ENCODE measurements at places on chromosomes 11 and 22.

GRCh38 chr22:47048123-47049077, 285.9 kb downstream of the TBC1D22A start:
- no peak for DNase-seq

DNA sequence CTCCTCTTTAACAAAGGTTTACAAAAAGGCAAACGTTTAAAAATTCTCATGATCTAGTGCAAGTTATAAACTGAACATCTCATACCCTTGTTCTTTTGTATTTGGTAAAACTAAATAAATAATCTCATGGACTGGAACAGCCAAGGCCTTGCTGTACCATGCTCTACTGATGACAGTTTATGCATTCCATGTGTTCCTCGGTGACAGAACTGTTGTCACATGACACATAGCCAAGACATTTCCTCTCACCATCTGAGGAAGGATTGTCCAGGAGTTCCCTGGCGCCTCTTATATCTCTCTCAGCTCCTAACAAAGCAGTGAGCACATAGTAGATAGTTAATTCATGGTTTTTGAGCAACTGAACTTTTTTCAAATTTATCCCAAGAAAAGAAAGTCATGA, 12.6 kb downstream of the CCDC83 start:
- no peak for DNase-seq

DNA sequence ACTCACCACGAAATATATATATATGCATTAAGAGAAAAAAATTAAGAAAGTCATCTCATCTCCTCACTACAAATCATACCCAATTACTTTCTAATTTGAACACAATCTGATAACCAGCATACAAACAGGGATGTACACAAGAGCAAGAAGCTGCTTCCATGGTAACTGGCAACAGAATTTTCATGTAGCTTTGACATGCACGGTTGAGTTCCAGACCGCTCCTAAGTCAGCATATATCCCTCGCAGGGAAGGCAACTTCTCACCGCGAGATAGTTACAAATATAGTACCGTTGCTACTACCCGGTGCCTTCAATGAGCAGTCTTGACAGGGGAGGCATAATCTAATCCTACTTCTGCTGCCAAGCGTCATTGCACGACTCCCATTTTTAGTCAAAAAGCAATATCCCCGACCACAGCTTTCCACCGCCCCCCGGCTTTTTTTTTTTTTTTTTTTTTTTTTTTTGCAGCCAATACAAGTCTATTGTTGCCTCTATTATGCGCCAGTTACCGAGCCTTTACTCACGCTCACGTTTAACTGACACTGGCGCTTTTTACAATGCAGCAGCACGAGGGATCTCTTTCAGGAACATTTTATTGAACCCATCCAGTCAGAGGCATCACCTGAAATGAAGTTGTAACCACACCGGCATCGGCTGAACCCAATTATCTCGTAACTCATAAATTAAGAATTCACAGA, 2.2 kb downstream of the CADM1 start:
- DNase-seq = peak; percentile 32

DNA sequence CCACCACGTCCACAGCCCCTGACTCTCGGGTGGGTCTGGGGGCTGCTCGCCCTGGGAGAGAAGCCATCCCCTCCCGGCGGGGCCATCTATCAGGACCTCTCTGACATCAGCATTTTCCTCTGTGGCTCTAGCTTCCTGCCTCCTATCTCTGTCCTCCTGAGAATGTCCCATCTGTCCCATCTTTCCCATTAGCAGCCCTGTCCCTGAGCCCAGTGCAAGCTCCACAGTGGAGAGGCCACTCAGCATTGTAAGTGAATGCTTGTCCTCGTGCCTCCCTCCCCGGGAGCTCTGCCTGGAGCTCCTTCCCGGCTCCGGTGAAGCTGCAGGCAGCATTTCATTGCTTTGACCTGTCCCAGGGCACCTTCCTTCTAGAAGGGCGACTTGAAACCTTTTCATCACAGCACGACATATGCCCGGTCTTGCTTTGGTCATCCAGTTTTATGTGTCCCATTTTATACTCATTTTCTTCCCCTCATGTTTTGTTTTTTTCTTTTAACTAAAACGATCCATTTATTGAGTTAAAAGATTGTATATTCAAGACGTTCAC, 49.7 kb downstream of the RTN4R start:
- no peak for DNase-seq

DNA sequence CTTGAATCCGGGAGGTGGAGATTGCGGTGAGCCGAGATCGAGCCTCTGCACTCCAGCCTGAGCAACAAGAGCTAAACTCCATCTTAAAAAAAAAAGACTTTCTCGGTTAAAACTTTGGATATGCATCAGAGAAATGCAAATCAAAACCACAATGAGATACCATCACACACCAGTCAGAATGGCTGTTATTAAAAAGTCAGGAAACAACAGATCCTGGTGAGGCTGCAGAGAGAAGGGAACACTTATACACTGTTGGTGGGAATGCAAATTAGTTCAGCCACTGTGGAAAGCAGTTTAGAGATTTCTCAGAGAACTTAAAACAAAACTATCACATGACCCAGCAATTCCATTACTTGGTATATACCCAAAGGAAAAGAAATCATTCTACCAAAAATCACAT, 619.4 kb upstream of the KIRREL3 start:
- DNase-seq = no peak

GRCh38 chr11:133318221-133318620, 214.1 kb downstream of the OPCML start:
- no peak for DNase-seq

DNA sequence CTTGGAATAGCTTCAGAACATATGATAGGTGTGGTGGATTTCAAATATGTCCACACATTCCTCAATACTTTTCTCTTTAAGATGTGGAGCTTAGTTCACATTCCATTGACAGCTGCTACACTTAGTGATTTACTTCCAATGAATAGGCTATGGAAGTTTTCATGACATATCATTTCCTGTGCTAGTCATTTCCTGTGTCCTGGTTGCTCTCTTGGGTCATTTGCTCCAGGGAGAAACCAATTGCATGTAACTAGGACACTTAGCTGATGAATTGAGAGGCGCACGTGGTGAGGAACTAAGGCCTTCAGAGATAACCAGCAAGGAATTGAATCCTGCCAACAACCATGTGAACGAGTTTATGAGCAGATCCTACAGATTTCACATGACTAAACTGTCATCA, 120.9 kb downstream of the SLC17A6 start:
- no peak for DNase-seq

GRCh38 chr11:7575841-7576725, 62.3 kb downstream of the PPFIBP2 start:
- DNase-seq = peak; percentile 62

GRCh38 chr11:22006901-22007300, 186.0 kb upstream of the ANO5 start:
- no peak for DNase-seq

DNA sequence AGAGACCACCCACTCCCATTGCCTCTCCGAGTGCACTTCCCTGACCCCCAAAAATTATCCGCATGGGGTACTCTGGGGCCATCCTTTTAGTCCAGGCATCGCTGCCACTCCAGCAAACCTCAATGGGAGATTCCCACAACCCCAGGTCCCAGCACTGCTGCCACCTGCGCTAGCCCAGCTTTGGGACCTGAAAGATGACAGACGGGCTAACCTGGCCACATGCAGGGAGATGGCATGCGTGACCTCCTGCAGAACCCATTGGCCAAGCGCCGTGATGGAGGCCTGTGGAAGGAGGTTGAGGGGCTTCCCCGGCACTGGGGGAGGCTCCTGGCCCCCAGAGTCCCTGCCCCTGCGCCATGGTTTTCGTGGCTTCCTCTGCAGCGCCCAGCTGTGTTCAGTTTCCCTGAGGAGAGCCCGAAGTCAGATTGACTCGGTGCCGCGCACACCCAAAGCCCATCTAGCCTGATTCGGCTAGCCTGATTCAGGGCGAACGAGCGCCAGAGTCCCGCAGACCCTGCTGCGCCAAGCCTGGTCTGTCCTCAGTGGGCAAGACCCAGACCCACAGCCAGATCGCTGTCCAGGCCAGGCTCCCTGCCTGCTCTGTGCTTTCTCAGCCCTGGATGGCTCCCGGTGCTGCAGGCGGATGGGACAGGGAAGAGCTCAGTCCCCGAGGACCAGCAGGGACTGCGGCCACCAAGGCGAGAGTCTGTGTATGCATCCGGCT, 751 bp upstream of the WNT7B start:
- no peak for DNase-seq
